ENCODE measurements at places on chromosomes 7 and 10.

GRCh38 chr7:36182854-36183604 lies 30.0 kb downstream of the EEPD1 start:
- DNase-seq: no peak

GRCh38 chr7:41731493-41732435 lies 28.9 kb upstream of the INHBA start:
- peak; percentile 31 for DNase-seq

- DNase-seq: no peak
These were observed 10.0 kb upstream of the EMX2 start for GRCh38 chr10:117532451-117533107.

DNA sequence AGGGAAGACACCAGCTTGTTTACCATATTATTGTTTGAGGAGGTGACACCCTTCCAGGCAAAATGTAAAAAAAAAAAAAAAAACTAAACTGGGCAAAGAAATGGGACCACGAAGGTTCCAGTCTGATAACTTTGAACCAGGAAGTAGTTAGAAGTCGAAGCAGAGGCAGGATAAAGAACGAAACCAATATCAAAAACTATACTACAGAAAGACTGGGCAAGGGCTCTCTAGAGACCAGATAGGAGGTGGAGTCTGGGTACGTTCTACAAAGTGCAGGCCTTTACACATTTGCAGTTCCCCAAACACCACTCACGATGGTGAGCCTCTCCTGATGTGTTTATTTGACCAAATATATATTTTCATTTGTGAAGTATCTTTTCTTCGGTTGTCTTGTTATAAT lies 125.7 kb upstream of the CDK1 start:
- DNase-seq: no peak

DNA sequence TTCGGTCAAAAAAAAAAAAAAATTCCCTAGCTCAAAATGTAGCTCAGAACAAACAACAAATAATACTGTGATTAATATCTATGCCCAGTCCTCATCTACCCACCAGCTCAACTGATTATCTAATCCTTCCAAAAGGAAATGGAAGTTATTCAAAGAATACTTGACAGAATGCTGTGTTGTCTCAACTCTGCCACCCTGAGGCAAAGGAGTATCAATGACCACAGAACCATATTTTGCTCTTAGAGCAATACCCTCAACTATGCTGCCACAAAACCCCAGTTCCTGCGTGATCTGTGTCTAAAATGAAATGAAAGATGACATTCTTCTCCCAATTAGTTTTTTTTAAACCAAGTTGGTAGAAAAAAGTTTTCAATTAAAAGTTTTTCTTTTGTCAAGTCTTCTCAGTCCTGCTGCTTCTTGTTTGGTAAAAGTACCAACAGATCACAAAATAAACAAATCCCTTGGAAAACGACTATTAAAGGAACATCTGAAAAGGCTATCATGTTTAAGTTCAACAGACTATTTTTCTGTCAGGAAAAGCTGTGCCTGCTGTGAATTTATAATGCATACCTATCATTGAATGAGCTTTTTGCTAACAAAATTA lies 21.6 kb downstream of the RBM28 start:
- peak; percentile 56 for DNase-seq

DNA sequence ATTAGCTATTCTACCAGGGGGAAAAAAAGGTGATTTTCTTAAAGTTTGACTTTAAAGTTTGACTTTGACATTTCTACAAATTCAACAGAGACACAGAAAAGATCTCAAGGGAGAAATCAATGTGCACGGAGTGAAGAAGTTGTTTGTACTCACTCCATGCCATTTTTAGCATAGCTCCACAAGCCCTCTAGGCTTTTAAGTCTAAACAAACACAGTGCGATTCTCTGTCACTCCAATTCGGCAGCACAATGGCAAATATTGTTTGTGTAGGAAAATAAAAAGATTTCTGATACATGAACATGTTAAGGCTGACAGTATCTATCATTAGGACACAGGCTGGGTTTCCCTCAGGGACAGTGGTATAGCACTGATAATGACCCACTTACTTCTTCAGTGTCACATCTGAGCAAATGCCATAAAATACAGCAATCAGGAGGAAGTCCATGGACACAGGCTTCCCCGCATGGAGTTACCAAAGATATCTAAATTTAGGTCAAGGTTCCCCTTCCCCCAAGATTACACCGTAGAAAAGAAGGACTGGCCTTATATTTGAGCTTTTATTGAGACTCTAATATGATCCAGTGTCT lies 28.0 kb downstream of the GSAP start:
- DNase-seq: no peak

DNA sequence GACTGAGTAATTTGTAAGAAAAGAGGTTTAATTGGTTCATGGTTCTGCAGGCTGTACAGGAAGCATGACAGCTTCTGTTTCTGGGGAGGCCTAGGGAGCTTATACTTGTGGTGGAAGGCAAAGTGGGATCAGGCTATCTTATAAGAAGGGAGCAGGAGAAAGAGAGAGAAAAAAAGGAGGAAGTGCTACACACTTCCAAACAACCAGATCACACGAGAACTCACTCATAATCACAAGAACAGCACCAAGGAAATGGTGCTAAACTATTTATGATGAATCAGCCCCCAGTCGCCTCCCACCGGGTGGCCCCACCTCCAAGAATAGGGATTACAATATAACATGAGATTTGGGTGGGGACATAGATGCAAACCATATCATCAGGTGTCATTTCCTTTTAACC lies 89.1 kb upstream of the KCNMA1 start:
- DNase-seq: no peak

DNA sequence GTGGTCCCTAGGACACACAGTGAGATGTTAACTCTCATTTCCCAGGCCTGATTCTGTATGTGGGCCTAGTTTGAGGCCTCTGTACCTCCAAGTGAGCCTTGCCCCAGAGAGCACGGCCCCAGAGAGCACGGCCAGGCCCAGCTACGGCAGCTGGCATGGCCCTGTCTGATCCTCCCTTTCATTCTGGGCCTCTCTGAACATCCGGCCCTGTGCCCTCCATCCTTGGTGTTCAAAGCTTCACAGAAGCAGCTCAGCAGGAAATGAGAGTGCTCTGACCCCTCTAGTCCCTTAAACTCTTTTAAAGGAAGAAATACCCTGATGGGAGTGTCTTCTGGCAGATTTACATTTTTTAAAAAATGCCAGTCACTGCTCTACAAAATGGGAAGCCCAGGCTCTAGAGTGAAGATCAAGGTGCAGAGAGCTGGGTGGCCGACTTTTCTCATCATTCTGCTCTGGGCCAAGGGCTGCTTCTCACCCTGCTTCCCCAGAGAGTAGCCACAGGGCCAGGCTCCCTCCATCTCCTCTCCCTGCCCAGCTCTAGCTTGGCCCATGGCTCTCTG lies 171.9 kb downstream of the RPS24 start:
- no peak for DNase-seq

- peak; percentile 74 for DNase-seq
These were observed 13.3 kb downstream of the ZCCHC24 start for GRCh38 chr10:79431891-79432831.

DNA sequence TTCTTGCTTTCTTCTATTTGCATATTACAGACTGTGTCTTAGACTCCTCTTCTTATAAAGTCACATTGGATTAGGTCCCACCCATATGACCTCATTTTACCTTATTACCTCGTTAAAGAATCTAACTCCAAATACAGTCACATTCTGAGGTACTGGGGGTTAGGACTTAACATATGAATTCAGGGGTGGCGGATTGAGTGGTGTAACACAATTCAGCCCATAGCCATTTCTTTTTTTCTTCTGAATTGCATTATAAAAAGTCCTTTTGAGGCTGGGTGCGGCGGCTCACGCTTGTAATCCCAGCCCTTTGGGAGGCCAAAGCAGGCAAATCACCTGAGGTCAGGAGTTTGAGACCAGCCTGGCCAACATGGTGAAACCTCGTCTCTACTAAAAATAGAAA lies 6.8 kb upstream of the HERC4 start:
- no peak for DNase-seq

GRCh38 chr7:101496017-101496416 lies 133.1 kb downstream of the MYL10 start:
- no peak for DNase-seq

DNA sequence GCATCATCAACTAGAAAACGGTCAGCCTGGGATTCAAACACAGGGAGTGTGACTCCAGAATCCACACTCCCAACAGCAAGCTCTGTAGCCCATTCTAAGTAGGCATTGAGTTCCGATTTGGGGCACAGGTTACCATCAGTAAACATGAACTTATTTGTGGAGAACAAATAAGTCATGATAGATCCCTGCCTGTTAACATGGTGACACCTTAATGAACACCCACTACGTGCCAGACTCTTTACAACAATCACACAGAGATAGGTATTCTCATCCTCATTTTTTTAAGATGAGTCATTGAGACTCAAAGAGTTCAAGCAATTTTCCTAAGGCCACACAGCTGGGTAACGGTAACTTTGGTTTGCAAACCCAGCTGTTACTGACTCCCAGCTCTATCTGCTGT lies 91.5 kb downstream of the LYZL2 start:
- peak; percentile 52 for DNase-seq

- no peak for DNase-seq
These were observed 26.2 kb downstream of the PAPOLB start for GRCh38 chr7:4835398-4836205.

DNA sequence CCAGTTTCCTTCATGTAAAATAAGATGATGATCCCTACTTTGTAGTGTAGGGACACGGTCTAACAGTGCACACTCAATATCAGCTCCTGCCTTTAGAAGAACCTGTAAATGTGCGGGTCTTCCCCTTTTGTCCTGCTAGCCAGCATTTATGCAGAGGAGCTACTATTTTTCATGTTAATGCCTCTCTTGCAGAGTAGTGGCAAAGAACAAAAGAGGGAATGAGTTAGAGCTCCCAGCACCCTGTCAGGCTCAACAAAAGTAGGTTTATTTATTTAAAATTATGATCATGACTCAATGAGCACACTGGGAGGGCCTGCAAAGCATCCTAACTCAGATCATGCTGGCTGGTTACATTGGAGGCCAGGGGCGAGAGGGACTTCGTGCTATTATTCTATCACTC lies 414.5 kb upstream of the COBL start:
- no peak for DNase-seq

DNA sequence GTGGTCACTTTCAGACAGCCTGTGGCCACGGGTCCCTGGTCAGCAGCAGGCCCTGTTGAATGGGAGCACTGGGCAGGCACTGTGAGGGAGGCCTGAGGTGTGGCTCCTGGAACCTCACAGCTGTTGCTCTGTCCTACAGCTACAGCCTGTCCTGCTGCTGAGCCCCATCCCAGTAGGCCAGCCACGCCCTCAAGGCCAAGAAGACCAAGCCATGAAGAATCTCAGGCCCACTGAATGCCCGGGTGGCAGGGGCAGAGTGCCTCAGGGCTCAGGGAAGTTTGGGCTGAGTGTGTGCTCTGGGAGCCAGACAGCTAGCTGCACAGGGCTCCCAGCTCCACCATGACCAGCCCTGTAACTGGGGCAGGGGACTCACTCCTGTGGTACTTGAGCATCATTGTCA lies 363.5 kb upstream of the NUPR2 start:
- DNase-seq: no peak

DNA sequence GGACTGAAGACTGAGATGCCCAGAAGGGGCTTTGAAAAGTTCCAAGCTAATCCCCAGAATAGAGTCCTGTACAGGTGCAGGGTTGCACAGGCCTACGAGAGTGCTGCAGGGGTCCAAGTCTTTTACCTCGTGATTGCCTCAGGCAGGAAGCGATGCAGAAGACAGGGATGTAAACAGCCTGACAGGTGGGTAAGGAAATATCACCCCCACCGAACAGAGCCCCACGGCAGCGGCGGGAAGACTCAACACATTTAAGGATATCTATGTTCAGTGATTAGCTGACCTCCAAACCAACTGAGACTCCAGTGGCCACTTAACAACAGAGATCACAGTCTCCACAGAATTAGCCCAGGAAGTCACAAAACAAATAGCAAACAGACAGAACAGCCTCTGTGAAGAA lies 73.9 kb upstream of the VIPR2 start:
- no peak for DNase-seq

GRCh38 chr7:32360127-32360526 lies 130.1 kb downstream of the LSM5 start:
- DNase-seq: no peak

- no peak for DNase-seq
These were observed 1209.8 kb upstream of the CELF2 start for GRCh38 chr10:9807846-9808245.

GRCh38 chr10:99958302-99958701 lies 51.4 kb downstream of the DNMBP start:
- DNase-seq: no peak

GRCh38 chr7:106629516-106629915 lies 31.4 kb downstream of the CCDC71L start:
- DNase-seq: peak; percentile 59

- DNase-seq: no peak
These were observed 1.9 kb upstream of the SGMS1 start for GRCh38 chr10:50625649-50626132.

GRCh38 chr7:8205537-8205936 lies 56.4 kb downstream of the ICA1 start:
- DNase-seq: no peak

DNA sequence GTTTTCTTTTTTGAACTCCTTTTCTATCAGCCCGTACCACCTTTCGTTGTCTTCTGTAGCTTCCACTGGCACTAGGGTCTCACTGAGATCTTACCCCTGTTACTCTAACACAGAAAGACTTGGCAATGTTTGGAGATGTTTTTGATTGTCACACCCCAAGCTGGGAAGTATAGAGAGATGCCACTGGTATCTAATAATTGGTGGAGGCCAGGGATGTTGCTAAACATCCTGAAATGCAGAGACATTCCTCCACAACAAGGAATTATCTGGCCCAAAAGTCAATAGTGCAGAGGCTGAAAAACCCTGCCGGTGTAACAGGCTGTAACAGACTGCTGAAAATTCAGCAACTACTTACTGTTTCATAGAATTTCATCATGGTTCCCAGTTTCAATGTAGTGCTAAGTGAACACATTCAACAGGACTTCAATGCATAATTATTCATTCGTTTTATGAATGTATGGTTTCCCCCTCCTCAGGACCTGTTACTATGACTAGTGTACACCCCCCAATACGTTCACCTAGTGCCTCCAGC lies 115.9 kb downstream of the TRIM24 start:
- DNase-seq: no peak

DNA sequence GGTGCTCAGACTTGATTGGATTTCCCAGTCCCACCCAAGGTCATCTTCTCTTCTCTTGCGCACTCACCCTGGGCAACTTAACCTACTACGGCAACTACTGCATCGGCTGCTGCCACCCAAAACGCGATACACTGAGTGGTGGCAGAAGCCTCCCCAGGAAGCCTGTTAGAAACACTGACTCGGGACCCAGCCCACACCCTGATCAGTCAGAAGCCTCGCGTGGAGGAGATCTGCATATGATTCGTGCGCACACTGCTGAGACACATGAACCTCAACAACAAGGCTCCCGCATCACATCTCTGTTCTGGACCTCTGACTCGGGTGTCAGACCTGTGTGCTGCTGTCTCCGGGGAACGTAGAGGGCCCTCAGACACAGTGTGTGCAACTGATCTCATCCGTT lies 419.5 kb downstream of the PAXIP1 start:
- DNase-seq: no peak

GRCh38 chr7:73451780-73452398 lies 18.3 kb downstream of the FZD9 start:
- peak; percentile 56 for DNase-seq

GRCh38 chr10:5814110-5815107 lies 1.2 kb upstream of the GDI2 start:
- DNase-seq: no peak
